Activated CD4-positive, alpha-beta T cell treated with anti-CD3 and anti-CD28 coated beads for 48 hours (primary cell): ENCODE measurements at places on chromosomes 11 and 22.
A peak's percentile ranks its signal among the peaks of the same experiment; 100 is the strongest.

DNA sequence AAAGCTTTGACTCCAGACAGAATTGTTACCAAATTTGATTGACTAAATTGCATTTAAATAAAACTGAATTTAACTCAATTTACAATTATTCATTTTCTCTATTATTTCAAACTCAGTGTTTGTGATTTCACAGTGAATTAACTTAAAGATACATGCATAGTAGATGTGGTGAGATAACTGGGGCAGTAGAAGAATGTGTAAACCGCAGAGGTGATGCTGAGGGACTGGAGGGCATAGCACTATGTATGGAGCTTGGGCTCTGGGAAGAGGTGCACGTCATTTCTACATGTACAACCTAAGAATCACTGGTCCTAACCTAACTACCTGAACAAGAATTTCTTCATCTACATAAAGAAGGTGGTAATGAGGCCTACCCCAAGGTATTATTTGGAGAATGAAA lies 13.7 kb downstream of the OR5B17 start:
- no peak for DNase-seq

GRCh38 chr22:23122216-23122957 lies 19.4 kb downstream of the RSPH14 start:
- no peak for DNase-seq

GRCh38 chr11:16982809-16983208 lies 31.4 kb downstream of the PLEKHA7 start:
- no peak for DNase-seq

DNA sequence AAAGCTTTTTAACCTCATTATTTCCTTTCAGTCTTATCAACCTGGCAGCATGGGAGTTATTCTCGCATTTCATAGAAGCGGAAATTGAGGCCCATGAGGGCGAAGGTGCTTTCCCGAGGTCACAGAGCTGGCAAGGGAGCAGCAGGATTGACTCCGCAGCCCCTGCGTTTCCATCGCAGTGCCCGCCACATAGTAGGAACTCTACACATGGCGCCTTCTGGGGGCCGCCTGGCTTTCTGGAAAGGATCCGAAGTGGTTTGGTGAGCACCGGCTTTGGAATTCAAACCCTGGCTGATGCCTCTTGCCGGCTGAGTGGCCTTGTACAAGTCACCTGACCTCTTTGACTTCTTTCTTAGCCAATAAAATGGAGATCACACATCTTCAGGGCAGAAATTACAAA lies 93.4 kb downstream of the CEP164 start:
- no peak for DNase-seq

- DNase-seq, result peak; percentile 70
Observed at GRCh38 chr11:22875869-22876473, 15.7 kb upstream of the CCDC179 start.

DNA sequence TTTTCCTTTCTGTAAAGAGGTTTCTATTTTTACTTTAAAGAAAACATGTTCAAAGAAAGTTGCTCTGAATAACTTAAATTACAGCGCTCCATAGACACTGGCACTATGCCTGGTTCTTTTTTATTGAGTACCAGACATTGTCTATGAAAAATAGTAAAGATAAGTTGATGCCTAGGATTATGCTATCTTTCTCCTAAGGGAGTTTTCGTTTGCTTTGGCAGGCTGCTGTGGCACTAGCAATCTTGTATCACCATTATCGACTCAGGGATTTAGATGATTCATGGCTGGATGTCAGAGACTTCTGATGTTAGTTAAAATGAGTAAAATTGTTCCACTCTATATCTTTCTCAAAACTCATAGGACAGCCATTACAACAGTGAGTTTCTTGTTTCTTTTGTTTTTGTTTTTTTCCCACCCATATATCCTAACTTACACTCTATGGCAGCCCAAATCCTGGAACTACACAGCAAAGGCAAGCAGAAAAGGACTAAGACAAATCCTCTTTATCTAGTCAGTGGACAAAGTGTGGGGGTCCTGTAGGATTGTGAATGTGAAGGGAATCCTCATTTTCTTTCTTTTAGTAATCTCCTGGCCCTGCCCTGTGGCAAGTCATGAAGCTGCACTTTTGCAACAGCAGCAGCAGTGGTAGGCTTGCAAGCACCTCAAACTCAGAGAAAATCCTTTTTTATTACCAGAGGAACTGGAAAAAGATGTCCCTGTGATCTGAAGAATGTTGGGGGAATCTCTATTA lies 20.7 kb downstream of the SLN start:
- DNase-seq, result no peak

DNA sequence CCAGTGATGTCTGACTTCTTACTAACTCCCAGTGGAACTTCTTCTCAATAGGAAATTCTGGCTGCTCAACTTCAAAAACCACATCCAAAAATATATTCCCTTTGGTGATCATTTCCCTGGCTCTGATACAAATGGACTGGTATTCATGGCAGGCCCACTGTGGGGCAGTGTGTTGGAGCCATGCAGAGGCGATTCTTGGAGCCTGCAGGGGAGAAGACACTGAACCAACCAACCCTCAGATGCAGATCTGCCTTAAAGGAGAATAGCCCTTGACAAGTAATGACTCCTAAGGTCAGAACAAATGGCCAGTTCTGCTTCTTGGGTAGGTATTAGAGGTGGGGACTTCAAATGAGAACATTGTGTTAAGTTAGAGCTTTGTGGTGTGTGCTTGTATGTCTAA lies 12.2 kb downstream of the OR4D9 start:
- no peak for DNase-seq

DNA sequence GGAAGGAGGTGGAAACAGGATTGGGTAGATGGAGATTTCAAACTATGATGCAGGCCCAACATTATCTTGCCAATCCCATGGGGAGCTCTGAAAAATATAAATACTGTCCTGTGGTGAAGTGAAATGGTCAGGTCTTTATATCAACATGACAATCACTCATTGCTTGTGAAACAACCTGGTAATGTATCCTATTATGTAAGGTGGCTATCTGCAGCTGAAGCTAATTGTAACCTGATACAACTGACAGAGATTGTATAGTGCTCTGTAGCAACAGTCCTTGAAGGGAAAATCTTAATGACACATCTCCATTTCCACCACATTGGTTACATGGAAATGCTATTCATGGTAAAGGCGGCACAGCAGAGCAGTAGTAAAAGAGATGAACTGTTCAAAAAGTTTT lies 20.7 kb upstream of the CHORDC1 start:
- DNase-seq, result no peak

GRCh38 chr11:207863-208180 lies 314 bp downstream of the RIC8A start:
- DNase-seq, result no peak

DNA sequence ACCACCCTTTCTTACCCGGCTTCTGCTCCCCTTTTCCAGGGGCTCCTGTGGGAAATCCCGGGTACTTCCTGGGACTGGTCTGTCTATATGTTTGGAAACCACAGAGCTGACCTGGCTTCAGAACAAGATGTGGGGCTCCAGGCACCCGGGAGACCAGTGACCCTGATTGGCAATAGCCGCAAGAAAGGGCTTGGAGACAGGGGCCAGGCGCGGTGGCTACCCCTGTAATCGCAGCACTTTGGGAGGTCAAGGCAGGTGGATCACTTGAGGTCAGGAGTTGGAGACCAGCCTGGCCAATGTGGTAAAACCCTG lies 3.2 kb upstream of the NEAT1 start:
- no peak for DNase-seq

DNA sequence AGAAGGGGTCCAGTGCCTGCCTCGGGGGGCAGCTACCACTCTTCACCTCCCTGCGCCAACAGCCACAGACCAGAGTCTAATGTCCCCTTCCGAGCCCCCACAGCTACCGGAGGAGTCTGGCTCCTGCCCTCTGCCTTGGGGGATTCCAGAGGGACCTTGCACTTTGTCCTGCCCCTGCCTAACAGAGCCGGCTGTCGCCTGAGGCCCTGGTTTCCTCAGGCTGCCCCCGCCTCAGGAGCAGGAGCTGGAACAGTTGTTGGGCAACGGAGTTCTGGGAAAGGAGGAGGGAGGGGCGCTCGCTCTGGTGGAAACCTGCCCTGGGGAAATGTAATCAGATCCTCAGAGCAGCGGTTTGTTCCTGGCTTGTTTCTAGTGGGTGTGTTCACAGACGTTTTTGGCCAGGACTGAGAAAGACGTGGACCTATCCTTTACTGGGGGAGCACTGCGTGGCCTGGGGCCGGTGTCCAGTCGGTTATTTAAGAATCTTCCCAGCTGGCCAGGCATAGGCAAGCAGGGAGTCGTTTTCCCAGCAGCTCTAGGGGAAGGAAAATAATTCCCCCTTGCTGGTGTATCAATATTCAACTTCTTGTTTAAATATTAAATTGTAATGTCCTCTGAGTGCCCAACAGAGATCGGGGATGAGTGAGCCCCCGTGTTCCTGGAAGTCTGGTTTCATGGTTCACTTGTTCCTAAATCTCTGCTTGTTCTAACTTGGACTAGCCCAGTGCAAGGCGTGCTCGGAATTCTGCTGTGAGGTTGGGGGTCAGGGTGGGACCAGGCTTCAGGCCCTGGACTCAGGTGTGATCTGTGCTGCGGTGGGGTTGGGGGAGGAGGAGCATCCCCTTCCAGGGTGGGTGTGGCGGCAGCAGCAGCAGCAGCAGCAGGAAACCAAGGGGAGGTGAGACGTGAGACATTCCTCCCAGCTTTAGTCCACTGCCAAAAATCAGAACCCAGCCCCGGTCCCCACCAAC lies 32.1 kb downstream of the A4GALT start:
- DNase-seq, result no peak

DNA sequence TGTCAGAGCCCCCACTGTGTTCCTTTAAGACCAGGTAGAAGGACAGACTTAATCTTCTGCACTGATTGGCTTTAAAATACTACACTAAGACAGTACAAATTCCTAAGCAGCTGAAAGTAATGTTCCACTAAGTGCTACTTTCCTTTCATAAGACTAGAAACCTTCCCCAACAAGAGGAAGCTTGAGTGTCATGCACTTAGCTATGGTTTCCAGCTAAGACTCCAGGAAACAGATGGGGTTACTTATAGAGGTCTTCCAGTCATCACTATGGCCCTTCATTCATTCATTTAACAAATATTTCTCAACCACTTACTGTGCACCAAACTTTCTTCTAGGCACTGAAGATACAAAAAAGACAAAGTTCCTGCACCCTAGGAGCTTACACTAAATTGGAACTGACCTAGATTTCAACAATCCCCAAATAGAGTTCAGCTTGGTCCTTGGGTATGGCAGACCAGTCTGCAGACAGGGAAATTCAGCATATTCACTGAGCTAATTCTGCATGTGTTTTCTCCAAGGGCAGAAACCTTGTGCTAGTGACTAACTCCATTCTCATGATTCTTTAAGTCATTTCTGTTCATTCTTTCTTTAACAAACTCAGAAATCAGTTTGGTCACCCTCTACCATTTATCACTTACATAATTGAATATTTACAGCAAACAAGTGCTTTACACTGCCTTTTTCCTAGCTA lies 178.4 kb upstream of the MTNR1B start:
- no peak for DNase-seq

DNA sequence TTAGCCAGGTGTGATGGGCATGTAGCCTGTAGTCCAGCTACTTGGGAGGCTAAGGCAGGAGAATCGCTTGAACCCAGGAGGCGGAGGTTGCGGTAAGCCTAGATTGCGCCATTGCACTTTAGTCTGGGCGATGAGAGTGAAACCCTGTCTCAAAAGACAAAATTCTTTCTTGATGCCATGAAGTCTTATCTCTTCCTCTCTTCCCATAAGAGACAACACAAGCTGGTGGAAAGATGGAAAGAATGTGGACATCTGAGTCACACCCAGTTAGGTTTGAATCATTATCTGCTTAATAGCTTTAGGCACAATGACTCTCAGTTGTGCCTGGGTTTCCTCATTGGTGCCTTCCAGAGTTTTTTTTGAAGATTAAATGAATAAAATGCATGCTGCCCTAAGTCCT lies 35.3 kb downstream of the KREMEN1 start:
- DNase-seq, result no peak

GRCh38 chr22:42805016-42805997 lies 51.8 kb downstream of the ARFGAP3 start:
- DNase-seq, result no peak

GRCh38 chr11:2980168-2980840 lies 11.8 kb downstream of the NAP1L4 start:
- no peak for DNase-seq

DNA sequence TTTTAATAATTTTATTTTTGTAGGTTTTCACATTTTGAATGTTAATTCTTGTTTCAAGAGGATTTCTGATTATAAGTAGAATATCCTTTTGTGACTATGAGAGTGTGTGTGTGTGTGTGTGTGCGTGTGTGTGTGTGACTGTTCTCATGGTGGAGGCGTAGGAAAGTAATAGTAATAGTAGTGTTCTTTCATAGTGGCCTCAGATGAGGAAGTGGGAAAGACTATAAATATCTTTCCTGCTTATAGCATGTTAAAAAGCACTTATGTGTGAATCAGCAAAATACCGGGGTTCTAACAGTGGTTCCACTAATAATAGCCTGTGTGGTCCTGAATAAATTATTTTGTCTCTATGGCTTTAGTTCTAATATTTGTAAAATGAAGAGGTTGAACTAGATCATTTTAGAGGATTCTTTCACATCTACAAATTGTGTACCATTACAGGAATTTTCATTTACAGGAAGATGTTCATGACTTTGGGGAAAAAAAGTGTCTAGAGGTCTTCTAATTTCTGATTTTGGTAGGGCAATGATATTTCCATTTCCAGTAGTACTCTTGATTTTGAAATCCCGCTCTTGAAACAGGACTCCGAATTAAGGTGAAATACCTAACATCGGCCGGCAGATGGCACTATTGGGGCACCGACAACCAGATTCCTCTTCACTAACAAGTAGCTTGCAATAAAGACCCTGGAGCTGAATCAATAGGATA lies 29.9 kb upstream of the OR10G7 start:
- DNase-seq, result peak; percentile 76

- peak; percentile 43 for DNase-seq
Observed at GRCh38 chr11:134045799-134046635, 22.9 kb upstream of the JAM3 start.

- peak; percentile 35 for DNase-seq
Observed at GRCh38 chr22:17369439-17370025, at the start of gene CECR2. Gene CECR2, plus strand, starts transcription at chr22:17369460. Its CDS starts 324 bp downstream, at chr22:17369784.

DNA sequence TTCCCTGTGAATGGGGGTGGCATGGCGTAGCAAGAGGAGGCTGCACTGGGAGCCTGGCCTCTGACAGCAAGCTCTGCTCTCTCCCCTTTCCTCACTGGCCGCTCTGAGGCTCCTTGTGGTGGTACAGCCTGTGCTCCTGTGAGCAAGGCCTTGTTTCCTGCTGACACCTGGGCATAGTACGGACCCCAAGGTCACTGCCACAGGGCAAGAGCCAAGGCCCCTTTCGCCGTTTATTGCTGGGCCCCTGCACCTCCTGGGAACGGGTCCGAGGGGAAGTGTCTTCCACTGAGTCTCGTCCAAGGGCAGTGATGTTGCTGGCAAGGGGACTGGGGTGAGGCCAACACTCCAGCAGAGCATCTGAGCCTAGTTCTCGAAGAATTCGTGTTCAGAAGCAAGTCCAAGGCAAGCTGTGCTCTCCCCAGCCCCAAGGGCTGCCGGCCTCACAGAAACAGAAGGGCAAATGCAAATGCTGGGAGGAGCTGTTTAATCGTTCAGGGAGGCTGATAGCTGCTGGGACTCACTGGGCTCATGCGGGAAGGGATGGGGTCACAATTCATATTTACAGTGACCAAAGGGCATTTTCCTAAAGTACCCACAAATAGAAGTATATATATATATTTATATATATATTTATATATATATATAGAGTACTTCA lies 15.9 kb upstream of the TTLL12 start:
- no peak for DNase-seq

- no peak for DNase-seq
Observed at GRCh38 chr11:46721286-46721685, 2.3 kb downstream of the F2 start.
